ENCODE measurements at places on chromosomes 2 and 18.

DNA sequence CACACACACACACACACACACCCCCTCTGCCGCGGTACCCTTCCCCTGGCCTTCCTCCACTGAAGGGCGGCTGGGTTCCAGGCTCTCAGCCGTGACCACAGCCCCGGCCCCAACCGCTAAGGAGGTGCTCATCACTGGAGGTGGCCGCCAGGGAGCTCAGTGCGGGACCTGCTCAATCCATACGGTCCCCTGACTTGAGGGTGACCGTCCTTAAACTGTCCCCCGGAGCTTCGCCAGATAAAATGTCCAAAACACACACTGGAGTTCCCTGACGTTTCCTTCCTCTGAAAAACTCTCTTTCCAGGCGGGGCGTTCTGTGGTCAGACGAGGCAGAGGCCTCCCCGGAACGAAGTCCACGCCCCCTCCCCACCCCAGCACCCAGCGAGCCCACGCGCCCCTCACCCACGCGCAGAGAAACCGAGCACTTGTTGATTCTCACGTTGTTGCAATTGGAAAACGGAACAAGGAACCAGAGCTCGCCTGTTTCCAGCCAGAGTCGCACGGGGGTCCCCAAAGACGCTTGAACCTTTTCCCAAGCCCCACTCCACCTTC is 1.4 kb downstream of the MBP start:
- DNase-seq: no peak

- no peak for DNase-seq
Measured at GRCh38 chr18:77115192-77115953, 17.2 kb downstream of the MBP start.

DNA sequence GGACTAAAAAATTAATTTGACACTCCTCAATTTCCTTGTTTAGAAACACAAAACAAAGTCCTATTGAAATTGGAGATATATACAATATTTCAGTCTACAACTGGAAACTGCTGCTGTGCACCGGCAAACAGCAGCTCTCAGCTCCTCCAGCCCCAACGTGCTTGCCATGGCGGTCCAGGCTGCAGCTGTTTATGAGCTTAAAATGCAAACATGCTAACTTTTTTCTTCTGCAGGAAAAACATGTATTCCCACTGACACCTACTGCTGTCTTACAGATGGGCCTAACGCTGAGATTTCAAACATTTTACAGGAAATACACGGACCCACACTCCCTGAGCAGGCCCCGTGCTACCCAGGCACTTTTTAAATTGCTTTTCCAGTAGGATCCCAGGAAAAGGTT is 195.5 kb downstream of the BCL11A start:
- no peak for DNase-seq

DNA sequence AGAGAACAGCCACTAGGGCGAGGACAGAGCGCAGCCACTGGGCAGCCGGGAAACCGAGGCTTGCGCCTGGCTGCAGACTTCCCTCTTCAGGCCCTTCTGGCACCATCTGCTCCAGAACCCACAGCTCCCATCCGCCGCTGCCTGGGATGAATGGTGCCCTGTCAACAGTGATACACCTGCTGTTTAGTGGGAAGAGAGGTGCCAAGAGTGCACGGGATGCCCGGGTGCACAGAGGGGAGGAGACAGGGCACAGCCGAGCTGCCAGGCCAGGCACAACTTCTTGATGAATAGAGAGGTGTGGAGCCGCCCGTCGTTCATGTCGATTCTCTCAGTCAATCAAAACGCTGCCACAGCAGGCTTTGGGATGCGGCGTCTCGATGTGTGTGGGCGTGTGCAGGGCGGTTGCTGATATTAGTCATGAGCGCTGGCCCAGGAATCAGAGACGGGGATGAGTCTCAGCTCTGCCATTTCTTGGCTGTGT is 39.5 kb downstream of the RRM2 start:
- no peak for DNase-seq

- peak; percentile 61 for DNase-seq
Measured at GRCh38 chr18:36440614-36441013, 143.1 kb downstream of the FHOD3 start.

GRCh38 chr2:12719400-12720277 is 2.9 kb downstream of the TRIB2 start:
- DNase-seq: peak; percentile 56

DNA sequence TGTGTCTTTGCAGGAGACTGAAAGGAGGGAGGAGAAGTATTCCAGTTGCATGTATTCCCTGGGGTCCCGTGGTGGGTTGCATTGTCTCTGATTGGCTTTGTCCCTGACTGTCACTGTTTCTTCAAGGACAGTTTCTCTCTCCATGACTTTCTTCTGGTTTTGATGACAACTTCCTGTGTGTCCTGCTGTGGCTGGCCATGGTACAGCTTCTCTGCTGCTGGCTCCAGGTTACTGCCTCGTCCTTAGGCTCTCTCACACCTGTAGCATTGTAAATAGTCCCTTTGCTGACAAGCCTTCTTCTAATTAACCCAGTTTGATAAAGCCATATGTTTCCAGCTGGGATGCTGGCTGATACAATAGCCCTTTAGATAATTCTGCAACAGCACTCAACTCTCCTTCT is 129.0 kb downstream of the LPIN1 start:
- no peak for DNase-seq

- no peak for DNase-seq
Measured at GRCh38 chr2:178306352-178307073, 112.2 kb downstream of the OSBPL6 start.

DNA sequence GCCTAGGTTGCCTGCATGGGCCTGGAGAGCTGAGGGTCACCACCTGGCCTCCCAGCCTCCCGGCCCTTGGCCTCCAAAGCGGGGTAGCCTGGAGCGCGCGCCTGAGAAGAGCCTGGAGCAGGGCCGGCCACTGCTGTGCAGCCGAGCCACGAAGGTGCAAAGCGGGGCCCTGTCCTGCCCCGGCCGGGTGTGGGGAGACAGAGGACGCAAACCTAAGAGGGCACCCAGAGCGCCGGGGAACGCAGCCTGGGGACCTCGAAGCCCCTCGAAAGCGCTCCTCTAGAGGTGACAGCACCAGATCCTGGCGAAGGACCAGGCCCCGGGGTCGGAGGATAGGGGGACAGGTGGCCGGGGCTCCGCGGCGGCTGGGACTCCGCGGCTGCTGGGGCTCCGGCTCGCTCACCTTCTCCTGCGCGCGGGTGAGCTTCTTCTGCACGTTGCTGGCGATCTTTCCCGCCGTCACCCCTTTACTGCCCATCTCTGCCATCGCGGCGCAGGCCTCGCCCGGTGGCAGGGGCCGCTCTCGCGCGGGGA is 430 bp downstream of the BIN1 start:
- no peak for DNase-seq

DNA sequence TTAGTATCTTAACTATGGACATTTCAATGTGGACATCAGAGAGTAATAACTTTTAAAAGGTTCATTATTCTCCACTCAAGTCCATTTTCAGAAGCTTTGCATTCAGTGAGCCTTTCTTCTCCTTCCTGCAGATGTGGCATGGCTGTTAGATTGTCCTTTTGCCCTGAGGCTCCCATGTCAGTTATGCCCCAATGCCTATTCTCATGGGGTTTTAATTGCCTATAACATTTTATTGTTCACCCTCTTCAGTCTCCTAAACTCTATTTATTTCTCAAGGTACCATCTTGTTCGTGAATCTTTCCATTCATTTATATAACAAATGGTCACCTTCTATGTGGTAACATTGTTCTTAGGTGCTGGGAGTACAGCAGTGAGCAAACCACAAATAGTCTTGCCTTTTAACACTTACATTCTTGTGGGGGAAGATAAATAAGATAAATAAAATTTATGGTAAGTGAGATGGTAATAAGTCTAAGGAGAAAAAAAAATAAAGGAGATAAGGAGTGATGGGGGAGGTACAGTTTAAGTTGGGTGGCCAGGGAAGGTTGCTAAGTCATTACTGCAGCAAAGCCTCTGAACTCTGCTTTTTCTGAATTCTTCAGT is 277.9 kb upstream of the SIX3 start:
- DNase-seq: no peak

DNA sequence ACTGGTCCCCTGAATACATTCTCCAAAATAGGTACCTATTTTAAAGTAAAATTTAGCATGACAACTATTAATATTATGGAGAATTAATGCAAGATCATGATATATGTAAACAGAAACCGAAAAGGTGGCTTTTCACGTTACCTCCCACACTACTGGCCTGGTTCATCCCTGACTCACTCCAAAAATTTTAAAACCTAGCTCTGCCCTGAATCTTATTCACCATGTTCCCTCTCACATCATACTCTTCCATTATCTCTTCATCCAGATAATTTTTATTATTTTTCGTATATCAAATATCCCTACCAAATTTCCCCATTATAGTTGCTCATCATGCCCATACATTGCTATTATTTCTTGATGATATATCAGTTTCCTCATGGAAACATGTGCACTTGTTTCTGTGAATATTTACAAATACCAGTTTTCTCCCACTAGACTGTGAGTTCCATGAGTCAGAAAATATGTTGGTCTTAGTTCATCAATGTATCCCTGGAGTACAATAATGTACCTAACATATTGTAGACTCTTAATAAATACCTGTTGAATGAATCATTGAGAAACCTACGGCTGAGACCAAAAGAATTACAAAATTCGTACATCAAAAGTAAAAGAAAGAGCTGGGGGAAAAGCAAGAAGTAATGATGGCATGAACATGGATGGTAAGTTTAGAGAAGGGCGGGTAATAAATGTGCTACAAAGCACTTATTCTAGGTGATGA is 360.1 kb upstream of the CHAC2 start:
- no peak for DNase-seq

DNA sequence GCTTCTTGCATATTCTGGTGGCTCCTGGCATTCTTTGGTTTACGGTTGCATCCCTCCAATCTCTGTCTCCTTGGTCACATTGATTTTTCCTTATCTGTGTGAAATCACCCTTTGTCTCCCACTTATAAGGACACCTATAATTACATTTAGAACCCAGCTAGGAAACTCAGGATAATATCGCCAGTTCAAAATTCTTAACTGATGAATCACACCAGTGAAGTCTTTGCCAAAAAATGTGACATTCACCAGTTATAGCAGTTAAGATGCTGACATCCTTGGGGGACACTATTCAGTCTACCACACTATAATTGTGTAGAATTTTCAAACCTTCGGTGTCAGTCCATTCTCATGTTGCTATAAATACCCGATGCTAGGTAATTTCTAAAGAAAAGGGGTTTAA is 320.2 kb downstream of the TMX3 start:
- no peak for DNase-seq

DNA sequence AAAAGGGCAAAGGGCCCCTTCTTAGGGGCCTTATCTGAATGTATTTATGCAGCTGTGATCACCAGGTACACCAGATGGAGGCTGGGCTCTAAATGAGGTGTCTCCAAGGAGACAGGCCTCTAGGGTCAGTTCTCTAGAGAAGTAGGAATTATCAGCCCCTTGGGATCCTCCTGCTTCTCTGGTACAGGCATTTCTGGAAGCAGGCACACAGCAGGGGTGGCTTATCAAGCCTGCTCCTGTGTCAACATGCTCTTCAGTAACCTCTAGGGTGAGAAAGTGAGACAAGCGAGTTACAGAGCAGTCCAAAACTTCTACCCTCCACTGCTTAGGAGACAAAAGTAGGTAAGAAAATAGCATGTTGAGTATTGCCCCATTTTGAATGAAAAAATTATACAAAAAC is 13.8 kb downstream of the TPGS2 start:
- DNase-seq: no peak

GRCh38 chr2:120798567-120799247 is 63.0 kb downstream of the GLI2 start:
- DNase-seq: no peak

- no peak for DNase-seq
Measured at GRCh38 chr18:76457957-76458356, 37.1 kb downstream of the ZNF516 start.

DNA sequence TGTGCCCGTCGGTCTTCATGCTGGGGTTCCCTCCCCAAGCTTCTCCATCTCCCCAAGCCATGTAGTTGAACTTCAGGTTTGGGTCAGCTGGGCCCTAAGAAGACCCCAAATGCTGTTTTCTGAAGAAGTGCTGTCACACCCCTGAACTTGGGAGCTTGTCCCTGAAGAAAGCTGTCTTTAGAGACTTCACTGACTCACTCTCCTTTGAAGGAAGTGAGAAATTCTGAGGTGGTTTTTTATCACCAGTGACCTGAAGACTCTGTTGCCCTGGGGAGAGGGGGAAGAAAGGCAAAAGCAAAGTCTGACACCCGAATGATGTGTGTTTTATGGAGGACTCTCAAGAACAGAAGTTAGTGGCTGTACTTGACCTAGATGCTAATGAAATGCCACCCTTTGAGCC is 83.6 kb upstream of the BCL2L11 start:
- no peak for DNase-seq

DNA sequence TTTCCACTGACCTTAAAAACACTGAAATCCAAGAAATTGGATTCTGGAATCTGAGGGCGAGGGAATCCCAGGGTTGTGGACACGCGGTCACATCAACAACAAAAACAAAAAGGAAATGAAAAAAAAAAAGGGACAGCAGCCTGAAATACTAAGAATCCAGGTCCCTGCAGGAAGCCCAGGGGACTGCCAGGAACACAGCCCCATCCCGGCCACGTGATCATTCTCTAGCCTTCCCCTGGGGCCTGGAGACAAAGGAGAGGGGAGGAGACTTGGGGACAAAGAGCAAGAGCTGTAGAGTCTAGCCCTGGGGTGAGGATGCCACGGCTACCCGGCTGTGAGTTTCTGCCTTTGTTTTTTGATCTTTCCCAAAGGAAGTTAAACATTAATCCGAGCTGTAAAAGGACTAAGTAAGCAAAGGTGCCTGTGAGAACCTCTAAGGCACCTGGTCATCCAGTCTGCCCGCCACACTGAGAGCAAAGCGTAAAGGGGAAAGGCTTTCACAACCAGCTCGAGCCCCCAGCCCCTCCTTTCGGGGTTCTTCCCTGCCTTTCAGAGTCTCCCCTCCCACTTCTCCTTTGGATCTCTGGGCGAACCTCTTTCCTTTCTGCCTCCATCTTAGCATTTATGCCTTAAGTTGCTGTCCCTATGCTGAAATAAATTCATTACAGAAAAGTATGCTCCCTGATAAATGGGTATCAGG is 57.9 kb upstream of the MSH2 start:
- no peak for DNase-seq

GRCh38 chr2:124804014-124804940 is 779.2 kb downstream of the CNTNAP5 start:
- no peak for DNase-seq

GRCh38 chr2:134258684-134259388 is 5.0 kb downstream of the MGAT5 start:
- no peak for DNase-seq

- DNase-seq: no peak
Measured at GRCh38 chr2:54569745-54570301, 113.7 kb downstream of the SPTBN1 start.

DNA sequence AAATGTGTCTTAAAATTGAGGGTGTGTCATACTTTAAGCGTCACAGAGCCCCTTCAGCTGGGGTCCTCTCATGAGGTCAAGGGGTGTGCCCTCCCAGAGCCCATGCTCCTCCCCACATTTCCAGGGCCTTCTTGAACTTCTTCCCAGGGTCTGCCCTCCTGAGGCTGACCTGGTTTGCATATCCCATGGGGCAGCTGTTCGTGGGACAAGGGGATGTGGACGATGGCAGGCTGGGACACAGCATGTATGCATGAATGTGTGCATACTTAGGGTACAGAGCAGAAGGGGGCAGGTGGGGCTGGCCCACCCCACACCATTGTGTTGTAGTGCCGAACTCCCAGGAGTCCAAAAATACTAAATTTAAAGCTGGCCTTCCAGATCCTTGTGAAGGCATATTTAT is 46.2 kb upstream of the TAF1B start:
- DNase-seq: no peak

- DNase-seq: no peak
Measured at GRCh38 chr2:34242763-34243123, 643.6 kb upstream of the FAM98A start.
